ENCODE measurements at places on chromosomes 12 and 14.

DNA sequence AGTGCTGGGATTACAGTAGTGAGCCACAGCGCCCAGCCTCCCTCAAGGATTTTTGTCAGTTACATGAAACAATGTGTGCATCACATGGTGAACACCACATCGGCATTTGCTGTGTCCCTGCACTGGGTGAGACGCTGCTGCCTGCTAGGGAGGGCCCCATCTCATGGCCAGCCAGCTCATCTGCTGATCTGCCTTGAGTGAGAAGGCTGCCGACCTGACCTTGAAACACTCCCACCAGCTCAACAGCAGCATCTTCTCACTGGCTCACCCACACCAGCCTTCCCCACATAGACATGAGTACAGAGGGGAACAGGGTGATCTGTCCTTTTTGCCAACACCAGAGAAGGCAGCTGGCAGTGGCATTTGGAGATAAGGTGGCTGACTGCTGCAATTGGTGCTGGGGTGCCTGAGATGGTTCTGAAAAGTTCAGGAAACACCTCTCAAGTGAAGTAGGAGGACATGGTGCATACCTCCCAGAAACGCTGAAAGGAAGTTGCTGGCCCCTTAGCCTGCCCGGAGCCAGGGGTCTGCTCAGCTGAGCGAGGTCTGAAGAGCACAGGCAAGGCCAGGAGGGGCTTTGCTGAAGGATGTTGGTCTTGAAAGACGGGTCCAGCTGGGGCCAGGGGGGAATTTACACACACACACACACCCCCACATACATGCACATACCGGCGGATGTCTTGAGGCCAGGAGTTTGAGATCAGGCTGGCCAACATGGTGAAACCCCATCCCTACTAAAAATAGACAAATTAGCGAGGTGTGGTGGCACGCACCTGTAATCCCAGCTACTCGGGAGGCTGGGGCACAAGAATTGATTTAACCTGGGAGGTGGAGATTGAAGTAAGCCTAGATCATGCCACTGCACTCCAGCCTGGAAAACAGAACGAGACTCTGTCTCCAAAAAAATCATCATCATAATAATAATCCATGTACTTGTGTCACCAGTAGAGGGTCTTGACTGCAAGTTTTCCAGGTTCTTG lies 14.3 kb upstream of the PPP1R13B start:
- no peak for DNase-seq

- no peak for DNase-seq
These were observed 125.7 kb upstream of the GRIP1 start for GRCh38 chr12:66804563-66804974.

GRCh38 chr14:54815016-54815415 lies 87.6 kb downstream of the GCH1 start:
- no peak for DNase-seq

- DNase-seq: peak; percentile 47
These were observed 10.2 kb downstream of the KCNH3 start for GRCh38 chr12:49548822-49549648.

- DNase-seq: no peak
These were observed 4.8 kb upstream of the DDX55 start for GRCh38 chr12:123597100-123597499.

GRCh38 chr14:59439256-59439965 lies 25.8 kb downstream of the GPR135 start:
- DNase-seq: no peak

DNA sequence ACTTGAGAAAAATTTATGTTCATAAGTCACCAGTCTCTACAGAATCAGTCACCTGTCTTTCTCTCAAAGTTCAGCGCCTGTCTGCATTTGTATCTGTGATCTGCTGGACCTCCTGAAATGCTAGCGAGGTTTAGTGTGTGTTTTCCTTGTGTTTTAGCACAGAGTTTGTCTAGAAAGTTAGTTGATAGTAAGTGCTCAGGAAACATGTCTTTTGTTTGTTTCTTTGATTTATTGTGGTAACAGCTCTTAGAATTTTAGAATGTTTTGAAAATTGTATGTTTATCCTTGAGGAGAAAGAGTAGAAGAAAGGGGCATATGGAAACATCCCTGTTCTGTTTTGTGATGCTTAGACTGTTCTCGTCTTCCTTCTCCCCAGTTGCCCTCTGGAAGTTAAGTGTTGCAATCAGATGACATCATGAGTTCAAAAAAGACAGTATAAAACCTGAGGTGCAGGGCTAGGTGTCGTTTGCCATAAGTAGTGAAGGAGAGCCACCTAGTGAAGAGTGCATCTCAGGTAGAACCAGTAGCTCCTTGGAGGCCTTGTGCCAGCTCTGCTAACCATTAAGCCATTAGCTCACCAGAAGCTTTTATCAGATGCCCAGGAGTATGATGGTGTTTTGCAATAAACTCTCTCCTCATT lies 44.8 kb downstream of the FBXW8 start:
- DNase-seq: no peak

DNA sequence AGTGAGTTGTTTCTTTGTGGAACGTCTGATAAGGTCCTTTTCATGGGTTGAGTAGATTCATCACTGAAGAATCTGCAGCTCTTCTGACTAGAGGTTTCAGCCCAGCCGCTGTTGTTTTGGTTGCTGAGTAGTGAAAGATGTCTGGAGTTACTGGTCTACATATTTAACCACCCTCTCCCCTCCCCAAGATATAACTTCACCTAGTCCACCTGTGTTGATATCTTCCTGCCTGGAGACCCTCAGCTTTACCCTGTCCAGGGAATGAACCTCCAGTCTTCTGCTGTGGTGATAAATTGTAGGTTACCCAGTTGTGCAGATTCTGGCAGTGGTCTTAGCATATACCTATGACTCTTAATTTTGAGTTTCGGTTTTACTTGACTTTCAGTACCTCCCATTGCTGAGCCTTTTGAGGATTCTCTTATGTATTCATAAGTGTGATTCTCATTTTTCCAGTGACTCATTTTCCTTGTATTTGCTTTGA lies 62.9 kb downstream of the CCDC91 start:
- peak; percentile 7 for DNase-seq

DNA sequence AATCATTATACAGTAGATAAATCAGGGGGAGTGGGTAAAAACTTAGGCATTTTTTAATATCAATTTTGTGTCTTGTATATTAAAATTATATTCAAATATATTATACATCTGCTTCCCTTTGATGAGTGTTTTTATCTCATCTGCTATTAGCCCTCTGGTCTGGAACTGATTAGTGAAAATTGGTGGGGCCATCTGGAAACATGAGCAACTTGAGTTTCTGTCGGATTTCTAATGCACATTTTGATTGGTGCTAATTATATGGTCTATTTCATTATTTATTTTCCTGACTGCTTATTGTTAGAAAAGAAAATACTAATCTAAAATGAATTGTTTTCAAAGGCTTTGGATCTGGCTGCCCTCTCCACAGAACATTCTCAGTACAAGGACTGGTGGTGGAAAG lies 28.2 kb downstream of the TTC8 start:
- DNase-seq: no peak

- DNase-seq: peak; percentile 53
These were observed at the start of gene KIF26A for GRCh38 chr14:104138098-104138717. Gene KIF26A (plus strand): TSS chr14:104138587. CDS start chr14:104138723, 136 bp downstream.

- DNase-seq: peak; percentile 57
These were observed 45.1 kb upstream of the PNMA1 start for GRCh38 chr14:73759183-73759713.

- DNase-seq: peak; percentile 70
These were observed 23.5 kb downstream of the FGF23 start for GRCh38 chr12:4356041-4356327.

- no peak for DNase-seq
These were observed 69.8 kb downstream of the SLC6A12 start for GRCh38 chr12:143964-144649.

DNA sequence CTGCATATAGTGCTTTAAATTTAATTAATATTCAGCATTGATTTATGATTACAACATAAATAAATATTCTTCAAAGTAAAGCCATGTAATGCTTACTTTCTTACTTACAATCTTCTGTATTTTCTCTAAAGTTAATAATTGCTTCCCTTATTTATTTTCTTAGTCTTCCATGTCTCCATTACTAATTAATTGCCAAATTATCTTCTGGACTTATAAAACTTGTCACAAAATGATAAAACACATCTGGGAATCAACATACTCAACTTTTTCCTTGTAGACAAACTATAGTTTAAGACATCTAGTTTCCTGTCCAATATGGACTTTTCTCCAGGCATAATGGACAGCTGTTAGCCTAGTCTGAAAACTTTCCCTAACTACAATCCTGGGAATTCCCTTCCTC lies 466.6 kb downstream of the FLRT2 start:
- DNase-seq: no peak

DNA sequence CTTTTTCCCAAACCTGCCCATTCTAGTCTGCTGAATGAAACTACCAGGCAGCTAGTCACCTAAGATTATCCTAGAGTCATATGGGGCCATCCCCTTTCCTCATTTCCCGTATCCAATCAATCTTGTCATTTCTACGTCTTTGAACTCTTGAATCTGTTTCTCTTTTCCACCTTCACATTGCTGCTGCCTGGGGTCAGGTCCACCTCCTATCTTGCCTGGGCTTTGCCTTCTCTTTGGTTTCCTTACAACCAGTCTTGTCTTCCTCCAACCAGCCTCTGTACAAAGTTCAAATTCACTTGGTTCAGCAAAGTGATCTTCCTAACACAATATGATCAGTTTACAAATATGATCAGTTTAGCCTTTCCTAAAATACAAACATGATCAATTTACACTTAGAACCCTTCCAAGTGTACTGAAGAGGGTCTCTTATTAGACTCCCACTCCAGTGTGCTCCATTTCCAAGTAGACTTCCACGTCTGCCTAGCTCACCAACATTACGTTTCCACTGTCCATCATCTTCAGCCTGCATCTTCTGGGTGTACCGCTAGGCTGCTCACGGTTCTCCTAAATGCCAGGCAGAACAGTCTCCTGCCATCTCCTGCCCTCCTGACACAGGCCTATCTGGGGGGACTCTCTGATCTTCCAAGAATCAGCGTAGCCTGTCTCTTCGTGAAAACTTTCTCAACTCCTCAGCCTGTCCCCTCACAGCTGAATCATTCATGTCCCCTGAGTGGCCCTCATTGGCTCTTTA lies 4.1 kb upstream of the ACVR1B start:
- no peak for DNase-seq

- DNase-seq: no peak
These were observed 378.8 kb downstream of the ALG10 start for GRCh38 chr12:34400986-34401658.

- no peak for DNase-seq
These were observed 73.0 kb downstream of the RMST start for GRCh38 chr12:97535582-97535981.

- DNase-seq: no peak
These were observed 74.9 kb downstream of the RBM19 start for GRCh38 chr12:113891167-113891692.

DNA sequence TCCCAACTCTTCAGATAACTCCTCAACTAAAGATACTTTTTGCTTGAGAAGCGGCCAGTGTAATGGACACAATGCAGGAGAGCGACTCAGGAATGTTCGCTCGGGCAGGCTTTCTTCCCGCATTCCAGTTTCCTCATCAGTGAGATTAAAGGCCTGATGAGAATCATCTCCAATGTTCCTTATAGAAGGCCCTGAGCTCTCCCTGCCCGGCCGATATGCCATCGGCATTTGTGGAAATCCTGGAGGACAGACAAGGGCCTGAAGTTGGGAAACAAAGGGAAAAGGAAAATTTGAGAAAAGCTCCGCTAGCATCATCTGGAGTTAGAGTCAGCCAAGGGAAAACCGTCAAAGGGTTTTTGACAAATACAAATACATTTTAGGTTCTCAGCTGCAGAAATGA lies 38.0 kb upstream of the FOXN3 start:
- DNase-seq: no peak

- no peak for DNase-seq
These were observed 14.8 kb upstream of the TMEM229B start for GRCh38 chr14:67503331-67503730.

GRCh38 chr14:88983755-88984154 lies 159.3 kb downstream of the TTC8 start:
- no peak for DNase-seq

DNA sequence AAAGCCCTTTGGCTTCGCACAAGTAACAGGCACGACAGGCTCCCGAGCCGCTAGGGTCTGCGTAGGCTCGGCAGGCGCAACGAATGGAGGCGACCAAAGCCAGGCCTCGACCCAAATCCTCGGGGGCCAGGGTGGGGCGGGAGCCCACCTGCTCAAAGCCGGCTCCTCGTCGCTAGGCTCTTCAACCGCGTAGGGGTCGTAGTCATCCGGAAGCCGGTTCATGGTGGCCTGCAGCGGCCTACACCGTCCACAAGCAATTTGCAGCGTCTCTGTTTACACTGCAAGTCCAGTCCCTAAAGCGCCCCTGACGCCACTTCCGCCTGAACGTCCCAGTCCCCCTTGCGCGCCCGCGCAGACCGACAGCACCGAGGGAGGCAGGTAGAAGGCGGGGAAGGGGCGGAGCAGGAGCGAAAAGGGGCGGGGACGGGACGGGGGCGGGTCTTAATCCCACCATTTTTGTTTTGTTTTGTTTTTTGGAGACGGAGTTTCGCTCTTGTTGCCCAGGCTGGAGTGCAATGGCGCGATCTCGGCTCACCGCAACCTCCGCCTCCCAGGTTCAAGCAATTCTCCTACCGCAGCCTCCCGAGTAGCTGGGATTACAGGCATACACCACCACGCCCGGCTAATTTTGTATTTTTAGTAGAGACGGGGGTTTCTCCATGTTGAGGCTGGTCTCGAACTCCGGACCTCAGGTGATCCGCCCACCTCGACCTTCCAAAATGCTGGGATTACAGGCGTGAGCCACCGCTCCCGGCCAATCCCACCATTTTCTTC lies at the start of gene EAPP:
TSS of gene EAPP (minus strand) at position 295 of the 774 bp plus-strand sequence. CDS start at position 222, 73 bp downstream.
- peak; percentile 94 for DNase-seq

- no peak for DNase-seq
These were observed 776.0 kb downstream of the C12orf50 start for GRCh38 chr12:87253157-87253556.

DNA sequence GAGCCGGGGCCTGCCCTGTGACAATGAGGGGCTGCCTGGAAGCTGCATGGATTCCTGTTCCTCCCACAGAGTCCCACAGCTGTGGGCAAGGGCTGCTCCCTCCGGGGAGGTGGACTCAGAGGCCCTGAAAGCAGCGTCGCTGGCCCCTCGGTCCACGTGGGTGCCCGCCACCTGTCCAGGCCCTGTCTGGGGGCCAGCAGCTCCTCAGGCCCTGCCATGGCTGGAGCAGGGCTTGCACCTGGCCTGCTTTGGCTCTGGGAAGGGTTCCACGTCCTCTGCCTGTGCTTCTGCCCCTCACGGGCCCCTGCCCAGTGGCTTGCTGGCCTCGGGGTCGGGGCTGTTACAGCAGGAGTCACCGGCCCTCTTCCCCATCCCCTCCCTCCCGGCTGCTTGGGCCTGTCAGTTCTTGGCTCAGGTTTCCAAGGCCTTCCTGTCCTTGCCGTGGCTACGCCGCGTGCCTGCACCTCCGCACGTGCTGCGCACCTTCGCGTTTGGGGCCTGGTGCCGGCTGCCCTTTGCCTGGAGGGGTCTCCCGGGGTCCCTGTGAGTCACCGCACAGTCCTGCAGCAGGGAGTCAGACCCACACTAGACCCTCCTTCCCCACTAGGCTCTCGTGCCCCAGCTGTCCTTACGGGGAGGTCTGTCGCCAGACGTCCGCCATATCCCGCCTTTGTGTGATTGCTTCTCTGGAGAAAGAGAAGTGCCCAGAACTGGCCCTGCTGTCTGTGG lies 5.8 kb downstream of the FBRSL1 start:
- no peak for DNase-seq

- no peak for DNase-seq
These were observed 28.5 kb upstream of the C14orf180 start for GRCh38 chr14:104550861-104551728.

GRCh38 chr12:48786591-48787544 lies 2.0 kb downstream of the ADCY6 start:
- no peak for DNase-seq

- DNase-seq: no peak
These were observed 163.1 kb downstream of the CALM1 start for GRCh38 chr14:90559811-90560492.

- DNase-seq: no peak
These were observed 372.0 kb upstream of the ATP2B1 start for GRCh38 chr12:90080616-90081015.
